Body of pancreas (tissue), 4 donors: ENCODE measurements at places on chromosomes 4 and X.

DNA sequence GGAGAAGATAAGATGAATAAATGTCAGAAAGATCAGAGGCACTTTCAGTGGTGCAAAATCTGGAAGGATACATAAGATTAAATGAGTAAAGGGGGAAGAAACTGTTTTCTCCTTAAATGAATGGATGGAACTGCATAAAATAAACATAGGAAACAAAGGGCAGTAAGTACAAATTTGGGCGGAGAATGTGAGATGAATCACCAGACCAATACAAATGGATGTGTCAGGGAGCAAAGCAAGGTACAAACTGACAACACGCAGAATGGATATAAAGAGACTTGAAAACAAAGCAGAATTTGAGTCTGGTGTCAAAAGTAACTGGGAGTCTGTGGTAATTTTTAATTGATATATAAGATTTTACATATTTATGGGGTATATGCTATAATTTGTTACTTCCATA, 175.3 kb upstream of the PCDH18 start:
- no peaks in the 10 kb centered on the region for H3K4me1 ChIP-seq
- H3K27me3 ChIP-seq, result no peaks in the 10 kb centered on the region
- no peaks in the 10 kb centered on the region for H3K36me3 ChIP-seq
- DNase-seq, result no peak
- no peak overlapping the region for H3K4me3 ChIP-seq
- H3K27ac ChIP-seq, result no peak overlapping the region

DNA sequence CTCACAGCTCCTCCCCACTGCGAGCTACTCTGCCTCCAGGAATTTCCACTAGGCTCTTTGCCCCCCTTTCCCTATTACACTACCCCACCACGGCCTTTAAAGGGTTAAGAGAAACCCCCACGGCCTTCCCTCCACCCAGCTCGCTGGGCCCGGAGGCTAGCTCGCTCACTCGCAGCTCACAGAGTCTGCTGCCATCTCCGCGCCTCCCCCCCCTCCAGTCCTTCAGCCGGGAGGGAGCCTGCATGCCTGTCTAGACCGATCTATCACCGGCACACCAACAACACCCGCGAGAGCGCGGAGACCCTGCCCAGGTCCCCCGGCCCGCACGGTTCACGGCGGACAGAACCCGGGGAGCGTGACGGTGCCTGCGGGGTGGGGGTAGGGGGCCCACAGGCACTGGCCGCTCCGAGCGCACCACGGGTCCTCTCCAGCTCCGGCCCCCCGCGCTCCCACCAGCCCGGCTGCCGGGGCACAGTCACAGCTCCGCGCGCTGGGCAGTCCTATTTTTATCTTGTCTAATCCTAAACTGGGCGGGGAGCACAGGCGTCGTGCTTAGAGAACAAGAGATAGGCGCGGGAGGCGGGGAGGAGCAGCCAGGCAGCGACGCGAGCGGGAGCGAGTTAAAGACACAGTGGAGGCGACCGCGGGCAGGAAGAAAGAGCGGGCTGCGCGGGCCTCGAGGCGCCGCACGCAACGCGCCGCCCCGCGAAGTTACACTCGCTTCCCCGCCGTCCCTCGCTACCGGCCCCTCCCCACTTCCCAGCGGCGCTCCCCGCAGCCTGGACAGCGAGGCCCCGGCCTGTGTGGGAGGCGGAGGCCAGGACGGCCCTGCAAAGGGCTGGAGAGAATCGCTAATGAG, 3.5 kb downstream of the BCOR start:
- H3K4me1 ChIP-seq, result peaks cover 36% of the 10 kb centered on the region
- no peaks in the 10 kb centered on the region for H3K27me3 ChIP-seq
- H3K36me3 ChIP-seq, result no peaks in the 10 kb centered on the region
- peak overlapping the region; percentile 90 for H3K27ac ChIP-seq

- no peak within 1 kb of the TSS for H3K27ac ChIP-seq
- H3K36me3 ChIP-seq, result no peaks in the 10 kb centered on the region
- peak; percentile 53 for DNase-seq
- peak within 1 kb of the TSS; percentile 10 for H3K4me3 ChIP-seq
- H3K4me1 ChIP-seq, result no peaks in the 10 kb centered on the region
Observed at GRCh38 chrX:110795645-110796406, at the start of gene CHRDL1. Gene CHRDL1 (minus strand): TSS chrX:110795817. CDS start chrX:110792181, 3,636 bp downstream.

DNA sequence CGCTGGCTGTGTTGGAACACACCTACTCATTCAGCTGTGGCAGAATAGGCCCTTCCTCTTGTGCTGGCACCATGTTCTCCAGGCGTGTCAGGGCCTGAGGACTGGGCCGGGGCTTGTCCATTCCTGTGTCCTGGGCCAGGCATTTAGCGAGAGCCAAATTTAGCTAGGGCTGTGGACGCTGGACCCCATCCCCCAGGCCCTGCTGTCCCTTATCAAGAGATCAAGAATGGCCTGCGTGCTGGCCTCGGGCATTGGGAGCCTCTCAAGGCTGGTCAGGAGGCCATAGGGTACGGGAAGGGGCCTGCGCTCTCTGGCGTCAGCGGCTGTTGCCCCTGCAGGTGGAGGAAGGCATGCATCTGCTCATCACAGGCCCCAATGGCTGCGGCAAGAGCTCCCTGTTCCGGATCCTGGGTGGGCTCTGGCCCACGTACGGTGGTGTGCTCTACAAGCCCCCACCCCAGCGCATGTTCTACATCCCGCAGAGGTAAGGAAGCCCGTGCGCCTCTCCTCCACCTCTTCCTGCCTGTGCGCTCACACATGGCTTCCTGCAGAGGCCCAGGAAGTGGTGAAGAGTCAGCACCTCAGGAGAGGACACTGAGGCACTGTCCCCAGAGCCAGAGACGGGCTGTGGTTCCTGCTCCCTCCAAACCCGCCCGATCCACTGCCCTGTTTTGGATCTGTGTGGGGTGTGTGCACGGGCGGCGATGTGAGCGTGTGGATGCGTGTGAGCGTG, 15.3 kb downstream of the ABCD1 start:
- peaks cover 2% of the 10 kb centered on the region for H3K36me3 ChIP-seq
- no peak overlapping the region for H3K4me3 ChIP-seq
- no peaks in the 10 kb centered on the region for H3K4me1 ChIP-seq
- no peak overlapping the region for H3K27ac ChIP-seq

GRCh38 chr4:109699553-109700225, 3.6 kb downstream of the CASP6 start:
- no peak overlapping the region for H3K4me3 ChIP-seq
- no peaks in the 10 kb centered on the region for H3K27me3 ChIP-seq
- peaks cover 38% of the 10 kb centered on the region for H3K4me1 ChIP-seq
- no peak overlapping the region for H3K27ac ChIP-seq
- H3K36me3 ChIP-seq, result no peaks in the 10 kb centered on the region
- no peak for DNase-seq
